HFFc6 (cell line): ENCODE measurements at places on chromosomes 7 and 10.

GRCh38 chr7:30114536-30115238 lies 20.1 kb upstream of the MTURN start:
- no peak for DNase-seq

- DNase-seq, result no peak
Observed at GRCh38 chr7:82172017-82172416, 271.6 kb downstream of the CACNA2D1 start.

DNA sequence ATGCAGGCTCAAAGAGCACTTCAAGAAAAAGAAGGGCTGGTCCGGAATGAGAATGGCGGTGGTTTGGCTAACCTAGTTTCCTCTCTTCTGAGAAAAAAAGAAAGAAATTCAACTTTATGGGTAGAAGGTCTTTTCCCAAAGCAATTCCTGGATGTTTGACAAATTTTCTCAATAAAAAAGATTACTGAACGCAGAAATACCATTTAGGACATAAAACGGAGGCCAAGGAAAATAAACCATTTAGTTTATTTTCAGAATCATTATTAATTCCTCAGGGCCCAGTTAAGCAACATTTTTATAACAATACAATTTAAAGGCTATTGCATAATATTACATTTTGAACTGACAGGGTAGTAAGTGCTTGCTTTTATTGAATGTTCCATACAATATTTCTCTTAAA lies 284.6 kb upstream of the ANKRD30A start:
- no peak for DNase-seq

GRCh38 chr7:9217204-9217603 lies 783.8 kb downstream of the NXPH1 start:
- no peak for DNase-seq

DNA sequence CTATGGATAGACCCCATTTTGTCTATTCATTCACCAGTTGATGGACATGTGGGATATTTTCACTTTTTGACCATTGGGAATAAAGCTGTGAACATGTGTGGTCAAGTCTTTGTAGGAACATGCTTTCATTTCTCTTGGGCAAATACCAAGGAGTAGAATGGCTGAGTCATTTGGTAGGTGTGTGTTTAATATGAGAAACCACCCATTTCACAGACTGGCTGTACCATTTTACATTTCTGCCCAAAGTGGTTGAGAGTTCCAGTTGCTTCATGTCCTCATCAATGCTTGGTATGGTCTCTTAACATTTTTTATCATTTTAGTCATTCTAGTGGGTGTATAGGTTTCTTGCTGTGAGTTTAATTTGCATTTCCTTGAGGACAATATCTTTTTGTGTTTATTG lies 124.9 kb upstream of the RHEB start:
- no peak for DNase-seq

DNA sequence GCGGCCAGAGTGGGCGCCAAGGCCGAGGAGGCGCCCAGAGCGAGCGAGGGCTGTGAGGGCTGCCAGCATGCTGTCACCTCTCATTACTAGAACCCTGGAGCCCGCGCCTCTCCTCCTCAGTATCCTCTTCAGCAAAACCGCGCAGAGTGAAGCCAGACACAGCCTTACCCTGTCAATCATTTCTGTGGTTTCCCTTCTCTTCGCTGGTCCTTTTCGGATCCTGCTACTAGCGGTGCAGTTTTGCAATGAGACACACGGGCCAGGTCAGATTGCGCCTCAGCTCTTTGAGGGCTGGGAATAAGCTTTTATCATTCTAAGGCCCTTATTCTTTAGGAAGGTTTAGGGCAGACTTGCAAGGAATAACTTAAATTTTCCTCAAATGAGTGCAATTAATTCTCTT lies 55.5 kb upstream of the FAM171A1 start:
- DNase-seq, result no peak

- DNase-seq, result no peak
Observed at GRCh38 chr10:8331896-8332729, 277.6 kb downstream of the GATA3 start.

DNA sequence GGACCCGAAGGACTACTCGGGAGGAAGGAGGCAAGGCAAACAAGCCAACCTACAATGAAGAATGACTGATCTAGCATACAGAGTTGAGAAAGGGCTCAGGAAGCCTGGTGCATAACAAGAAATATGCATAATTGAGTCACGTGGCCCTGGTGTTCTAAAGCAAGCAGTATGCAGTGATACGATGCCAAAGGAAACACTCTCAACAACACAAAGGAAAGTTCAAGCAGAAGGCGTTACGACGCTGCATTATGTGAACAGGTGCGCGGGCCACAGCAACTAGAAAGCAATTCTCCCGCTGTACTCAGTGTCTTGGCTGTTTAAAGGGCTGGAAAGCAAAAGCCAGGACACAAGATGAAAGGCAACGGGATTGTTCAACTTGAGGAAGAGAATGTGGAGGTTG lies 100.8 kb downstream of the PRTFDC1 start:
- DNase-seq, result no peak

GRCh38 chr10:35355971-35356724 lies 19.8 kb downstream of the CCNY start:
- DNase-seq, result no peak

DNA sequence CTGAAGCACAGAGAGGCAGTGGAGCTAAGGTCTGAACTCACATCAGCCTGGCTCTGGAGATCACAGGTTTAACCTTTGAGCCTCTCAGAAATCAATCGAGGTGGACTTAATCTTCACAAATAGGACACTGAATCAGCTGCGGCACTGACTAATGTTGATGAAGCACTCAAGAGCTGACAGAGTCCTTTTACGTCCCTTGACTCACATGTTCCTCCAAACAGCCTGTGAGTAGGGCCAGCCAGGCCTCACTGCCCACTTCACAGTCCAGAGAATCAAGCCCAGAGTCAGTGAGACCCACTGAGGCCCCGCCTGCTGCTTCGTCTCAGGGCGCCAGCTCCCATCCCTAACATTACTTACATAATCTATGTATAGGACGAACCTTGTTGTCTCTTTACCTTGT lies 63.1 kb downstream of the TNS3 start:
- peak; percentile 72 for DNase-seq

- peak; percentile 49 for DNase-seq
Observed at GRCh38 chr7:1087465-1087814, 473 bp upstream of the GPER1 start.

DNA sequence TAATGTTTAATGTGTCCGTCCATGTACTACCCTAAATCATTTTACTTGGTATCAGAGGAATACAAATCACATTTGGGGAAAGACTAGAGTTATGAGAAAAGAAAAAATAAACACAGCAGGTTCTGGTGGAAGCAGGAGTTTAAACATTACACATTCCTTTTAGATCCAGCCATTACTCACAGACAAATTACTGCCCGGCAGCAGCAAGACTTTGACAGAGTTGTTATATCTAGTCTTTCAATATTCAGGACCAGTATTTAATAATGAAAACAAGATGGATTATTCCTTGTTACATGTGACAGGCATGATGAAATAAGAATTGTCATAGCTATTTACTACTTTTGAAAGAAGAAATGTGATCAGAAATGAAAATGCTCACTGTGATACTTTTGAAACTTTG lies 131.8 kb upstream of the GNAI1 start:
- no peak for DNase-seq

DNA sequence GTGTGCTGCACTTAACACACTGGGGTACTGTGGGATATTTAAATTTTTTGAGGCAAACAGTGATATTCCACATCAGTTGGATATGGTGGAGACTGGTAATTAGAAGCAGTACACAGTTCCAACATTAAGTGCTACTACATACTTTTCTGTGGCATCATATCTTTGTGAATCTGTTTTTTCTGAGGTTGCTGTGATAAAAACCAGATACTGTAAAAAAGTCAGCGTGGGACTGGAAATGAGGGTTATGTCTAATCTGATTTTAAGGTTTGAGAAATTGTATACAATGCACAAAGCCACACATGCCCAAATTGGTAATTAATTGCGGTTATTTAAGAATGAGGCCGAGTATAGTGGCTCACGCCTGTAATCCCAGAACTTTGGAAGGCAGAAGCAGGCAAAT lies 41.2 kb downstream of the TBC1D12 start:
- no peak for DNase-seq

- DNase-seq, result peak; percentile 86
Observed at GRCh38 chr10:3820255-3820654, 35.2 kb upstream of the KLF6 start.

DNA sequence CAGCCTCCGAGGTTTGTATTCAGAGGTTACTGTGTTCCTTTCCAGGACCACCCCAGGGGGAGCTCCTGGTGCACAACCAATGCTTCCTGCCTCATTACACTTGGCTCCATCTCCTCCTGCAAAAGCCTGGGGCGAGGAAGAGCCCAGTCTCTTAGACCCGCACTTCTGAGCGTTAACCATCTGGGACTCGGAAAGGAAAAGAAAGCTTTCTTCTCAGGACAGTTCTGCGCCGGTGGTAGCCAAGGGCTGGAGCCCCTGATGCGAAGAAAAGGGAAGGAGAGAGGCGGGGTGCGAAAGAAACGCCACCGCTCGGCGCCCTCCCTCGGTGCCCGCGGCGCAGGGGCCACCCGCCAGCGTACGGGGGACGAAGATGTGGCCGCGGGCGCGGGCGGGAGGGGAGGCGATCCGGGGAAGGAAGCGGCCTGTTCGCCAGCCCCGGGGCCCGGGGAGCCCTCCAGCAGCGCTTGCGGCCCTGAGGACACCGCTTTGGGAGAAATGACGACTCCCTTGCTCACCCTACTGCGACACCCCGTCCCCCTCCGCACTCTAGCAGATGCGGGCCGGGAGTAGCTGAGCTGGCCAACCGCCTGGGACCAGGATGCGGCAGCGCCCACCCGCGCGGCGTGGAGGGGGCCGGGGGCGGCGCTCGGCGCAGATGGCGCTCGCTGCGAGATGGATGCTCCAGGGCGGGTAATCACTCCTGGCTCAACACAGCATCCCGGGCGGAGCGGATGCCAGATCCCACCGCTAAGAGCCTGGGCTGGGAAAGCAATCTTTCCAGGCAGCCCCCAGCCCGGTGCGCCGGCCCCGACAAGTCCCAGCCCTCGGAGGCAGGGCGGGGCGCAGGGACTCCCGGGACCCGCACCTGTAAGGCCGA lies 1.3 kb downstream of the NRCAM start:
- DNase-seq, result no peak

- DNase-seq, result no peak
Observed at GRCh38 chr10:82251222-82251906, 376.4 kb downstream of the NRG3 start.

DNA sequence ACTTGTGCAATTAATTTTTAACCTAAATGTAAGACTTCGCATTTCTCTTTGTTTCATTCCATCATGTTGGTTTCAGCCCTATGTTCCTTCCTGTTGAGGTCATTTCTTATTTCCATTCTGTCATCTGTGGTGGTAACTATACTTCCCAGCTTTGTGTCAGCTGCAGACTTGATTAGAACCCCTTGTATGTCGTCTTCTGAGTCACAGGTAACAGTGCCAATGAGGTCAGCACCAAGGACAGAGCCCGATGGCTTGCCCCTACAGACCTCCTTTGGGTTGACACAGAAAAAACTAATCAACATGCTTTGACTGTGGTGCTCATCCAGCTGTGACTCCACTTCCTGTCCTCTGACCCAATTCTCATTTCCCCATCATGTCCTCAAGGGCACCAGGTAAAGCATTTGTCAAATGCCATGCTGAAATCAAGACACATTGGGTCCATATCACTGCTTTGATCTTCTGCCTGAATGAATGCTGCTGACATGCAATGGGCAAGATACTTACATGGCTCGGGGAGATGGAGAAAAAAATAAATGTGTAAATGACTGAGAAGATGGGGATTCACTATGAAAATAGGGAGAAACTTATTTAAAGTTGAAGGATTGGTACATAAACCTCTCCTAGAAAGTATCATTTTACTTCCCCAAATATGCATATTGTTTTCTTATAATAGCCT lies 25.6 kb upstream of the CRTAC1 start:
- no peak for DNase-seq

DNA sequence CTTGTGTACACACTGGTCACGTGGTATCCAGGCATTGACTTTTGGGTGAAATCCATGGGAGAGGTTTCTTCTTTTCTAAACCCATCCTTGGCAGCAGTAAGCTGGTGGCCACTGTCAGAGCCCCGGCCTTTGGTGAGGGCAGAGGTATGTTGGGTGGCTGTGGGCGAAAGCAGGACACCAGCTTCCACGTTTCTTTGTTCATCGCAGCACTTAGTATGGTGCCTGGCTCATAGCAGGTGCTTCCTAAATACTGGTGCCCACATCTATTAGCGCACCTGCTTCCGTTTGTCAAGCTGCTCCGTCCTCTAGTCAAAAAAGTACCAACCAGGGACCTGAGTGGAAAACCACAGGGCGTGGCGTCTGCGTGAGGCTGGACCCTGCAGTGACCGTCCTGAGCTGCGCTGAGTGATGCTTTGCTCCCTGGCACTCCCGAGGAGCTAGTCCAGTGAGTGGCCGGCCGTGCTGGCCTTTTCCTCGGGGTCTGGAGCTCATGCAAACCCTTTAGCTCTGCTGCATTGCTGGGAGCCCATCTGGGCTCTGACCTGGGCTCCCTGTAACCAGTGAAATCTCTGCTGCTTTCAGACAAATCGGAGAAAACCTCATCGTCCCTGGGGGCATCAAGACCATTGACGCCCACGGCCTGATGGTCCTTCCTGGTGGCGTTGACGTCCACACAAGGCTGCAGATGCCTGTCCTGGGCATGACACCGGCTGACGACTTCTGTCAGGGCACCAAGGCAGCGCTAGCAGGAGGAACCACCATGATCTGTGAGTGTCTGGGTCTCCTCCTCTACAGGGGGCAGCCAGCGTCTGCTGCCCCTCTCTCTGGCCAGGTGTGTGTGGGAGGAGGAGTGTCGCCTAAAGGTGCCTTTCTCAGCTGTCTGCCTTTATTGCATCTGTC lies 5.6 kb downstream of the DPYSL4 start:
- DNase-seq, result no peak

DNA sequence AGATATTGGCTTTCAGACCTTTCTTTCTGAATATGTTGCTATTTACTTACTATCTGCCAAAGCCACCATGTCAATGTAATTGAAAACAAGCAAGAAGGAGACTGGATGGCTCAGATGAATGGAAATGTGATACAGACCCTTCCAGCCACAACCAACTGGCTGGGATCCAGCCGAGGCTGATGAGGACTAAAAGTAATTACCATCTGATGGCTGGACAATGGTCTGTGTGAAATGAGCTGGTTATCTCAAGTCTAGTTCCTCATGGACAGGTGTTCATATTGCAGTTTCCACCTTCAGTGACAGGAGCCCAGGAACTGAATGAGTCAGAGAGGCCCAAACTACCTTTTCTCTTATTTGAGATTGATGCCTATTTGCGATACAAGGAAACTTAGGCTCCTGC lies 267.5 kb downstream of the GATA3 start:
- DNase-seq, result no peak

DNA sequence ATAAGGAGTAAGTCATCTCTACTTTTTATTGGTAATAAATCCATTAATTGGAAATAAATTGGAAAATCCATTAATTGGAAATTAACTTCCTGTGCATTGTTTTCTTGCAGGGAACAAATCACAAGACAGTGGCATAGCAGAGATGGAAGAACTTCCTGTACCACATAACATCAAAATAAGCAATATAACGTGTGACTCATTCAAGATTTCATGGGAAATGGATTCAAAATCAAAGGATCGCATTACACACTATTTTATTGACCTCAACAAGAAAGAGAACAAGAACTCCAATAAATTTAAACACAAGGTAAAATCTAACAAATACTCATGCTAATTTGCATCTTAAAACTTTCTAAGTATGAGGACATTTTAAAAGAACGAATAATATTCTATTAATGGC lies 57.8 kb downstream of the PHYHIPL start:
- no peak for DNase-seq
